ENCODE measurements at places on chromosomes 2 and 18.
A peak's percentile ranks its signal among the peaks of the same experiment; 100 is the strongest.

DNA sequence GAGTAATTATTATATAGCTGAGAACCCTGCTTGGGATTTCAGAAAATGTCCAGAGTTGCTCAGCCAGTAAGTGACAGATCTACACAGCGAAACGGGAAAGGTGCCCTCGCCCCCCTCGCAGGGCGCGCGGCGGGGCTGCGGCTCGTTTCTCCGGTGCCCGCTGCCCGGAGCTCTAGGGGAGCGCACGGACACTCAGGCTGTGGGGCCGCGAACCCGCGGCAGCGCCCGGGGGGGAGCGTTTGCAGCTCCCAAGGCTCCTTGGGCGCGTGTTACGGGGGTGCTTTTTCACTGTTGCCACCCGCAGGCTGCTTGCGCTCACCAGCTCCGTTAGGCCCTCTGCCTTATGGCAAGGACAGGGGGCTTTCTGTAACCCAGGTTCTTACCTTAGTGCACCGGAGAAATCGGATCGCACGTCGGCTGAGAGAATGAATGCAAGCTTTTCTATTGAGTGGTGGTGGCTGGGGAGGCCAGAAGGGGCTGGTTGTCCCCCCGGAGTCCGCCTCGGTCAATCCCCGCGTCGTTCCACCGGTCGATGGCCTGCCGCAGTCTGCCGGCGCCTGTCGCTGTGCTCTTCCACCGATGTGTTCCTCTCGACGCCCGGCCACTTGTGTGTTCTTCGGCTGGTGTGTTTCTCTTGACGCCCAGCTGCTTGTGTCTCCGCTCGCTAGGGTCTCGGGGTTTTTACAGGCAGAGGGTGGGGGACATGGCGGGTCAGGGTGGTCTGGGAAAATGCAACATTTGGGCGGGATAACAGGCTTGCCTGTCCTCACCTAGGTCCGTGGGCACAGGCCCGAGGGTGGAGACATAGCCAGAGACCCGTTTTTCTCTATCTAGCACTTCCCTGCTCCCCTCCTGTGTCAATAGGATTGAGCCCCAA lies 758.8 kb upstream of the DDX18 start:
- DNase-seq, result no peak

DNA sequence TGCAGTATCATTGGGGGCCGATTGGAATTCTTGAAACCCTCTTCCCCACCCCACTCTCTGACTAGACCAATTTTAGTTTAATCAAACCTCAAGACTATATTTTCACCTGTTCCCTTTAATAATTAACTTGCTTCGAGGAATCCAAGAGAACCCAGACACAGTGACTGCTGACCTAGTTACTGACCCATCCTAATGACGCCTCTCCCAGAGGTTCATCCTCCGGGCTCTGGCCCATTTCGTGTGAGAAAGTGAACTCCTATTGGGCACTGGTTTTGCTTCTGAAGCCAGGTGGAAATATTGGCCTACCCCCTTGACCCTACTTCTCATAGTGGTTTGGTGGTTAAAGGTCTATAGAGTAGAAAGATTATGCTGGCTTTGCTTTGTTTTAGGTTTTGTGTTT lies 39.9 kb downstream of the RPL37A start:
- no peak for DNase-seq

GRCh38 chr2:232675381-232675780 lies 21.8 kb upstream of the GIGYF2 start:
- DNase-seq, result no peak

DNA sequence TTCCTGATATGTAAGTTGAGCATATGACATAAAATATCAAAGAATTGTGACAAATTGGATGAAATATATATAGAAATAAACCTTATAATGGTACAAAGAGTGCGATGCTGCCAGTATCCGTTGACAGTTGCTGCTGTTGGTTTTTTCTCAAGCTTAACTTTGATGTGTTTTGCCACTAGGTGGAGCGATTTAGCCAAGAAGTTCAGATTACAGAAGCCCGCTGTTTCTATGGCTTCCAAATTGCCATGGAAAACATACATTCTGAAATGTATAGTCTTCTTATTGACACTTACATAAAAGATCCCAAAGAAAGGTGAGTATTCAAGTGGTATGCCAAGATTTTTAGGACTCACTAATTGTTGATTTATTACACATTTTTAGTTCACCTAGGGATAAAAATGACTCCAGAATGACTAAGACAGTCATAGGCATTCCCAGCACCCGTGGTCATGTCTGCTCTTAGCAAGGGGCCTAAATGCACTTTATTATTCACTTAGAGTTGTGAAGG lies 2.1 kb downstream of the RRM2 start:
- no peak for DNase-seq

- no peak for DNase-seq
These were observed 235.1 kb downstream of the EPHA4 start for GRCh38 chr2:221336967-221337366.

- peak; percentile 48 for DNase-seq
These were observed 96.5 kb upstream of the SERTAD2 start for GRCh38 chr2:64750001-64750816.

- no peak for DNase-seq
These were observed 70.6 kb upstream of the ASAP2 start for GRCh38 chr2:9135822-9136558.

DNA sequence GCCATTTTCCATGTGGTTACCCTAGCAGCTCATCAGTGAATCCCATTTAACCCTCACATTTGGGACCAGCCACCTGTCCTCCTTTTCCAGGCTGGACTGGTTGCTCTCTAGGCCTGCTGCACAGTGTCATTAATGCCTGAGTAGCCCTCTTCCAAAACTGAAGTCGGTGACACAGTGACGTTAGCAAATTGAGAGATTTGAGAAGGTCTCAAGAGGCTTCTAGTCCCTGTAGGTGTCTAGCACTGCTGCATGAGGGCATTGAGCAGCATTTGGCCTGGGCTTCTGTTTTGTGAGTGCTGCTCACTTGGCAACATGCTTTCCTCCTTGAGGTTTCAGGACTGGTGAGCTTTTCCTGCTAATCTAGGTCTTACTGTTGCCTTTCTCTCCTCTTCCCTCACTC lies 36.7 kb downstream of the PKP4 start:
- DNase-seq, result peak; percentile 49

GRCh38 chr18:34857320-34857719 lies 147.2 kb downstream of the DTNA start:
- DNase-seq, result no peak
